ENCODE measurements at places on chromosomes 13 and 19.
A peak's percentile ranks its signal among the peaks of the same experiment; 100 is the strongest.

DNA sequence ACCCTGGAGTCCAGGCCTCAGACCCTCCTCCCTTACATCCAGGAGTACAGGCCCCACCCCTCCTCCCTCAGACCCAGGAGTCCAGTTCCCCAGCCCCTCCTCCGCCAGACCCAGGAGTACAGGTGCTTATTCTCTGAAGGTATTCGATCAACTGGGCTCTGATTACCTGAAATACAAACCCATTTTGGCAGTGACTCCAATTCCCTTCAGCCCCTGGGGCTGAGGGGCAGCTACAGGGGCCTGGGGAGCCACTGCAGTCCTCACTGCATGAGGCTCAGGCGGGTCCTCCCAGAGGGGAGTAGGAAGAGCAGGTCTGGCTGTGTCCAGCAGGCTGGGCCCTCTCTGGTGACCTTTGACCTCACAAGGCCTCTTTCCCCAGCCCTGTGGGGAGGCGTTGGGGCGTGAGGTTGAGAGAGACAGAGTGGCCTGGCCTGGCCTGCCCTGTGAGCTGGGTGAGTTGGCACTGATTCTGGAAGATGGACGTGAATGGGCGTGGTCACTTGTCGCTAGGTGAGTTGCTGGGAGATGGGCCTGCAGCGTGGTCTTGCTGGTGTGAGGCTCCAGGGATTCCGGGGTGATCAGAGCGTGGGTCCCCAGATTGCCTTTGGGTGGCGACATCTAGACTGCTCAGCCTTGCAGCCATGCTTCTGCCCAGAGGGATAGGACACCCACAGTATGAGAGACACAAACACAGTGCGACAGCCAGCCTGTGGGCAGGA is 3.1 kb downstream of the BCAT2 start:
- no peak for DNase-seq

- DNase-seq: no peak
Observed at GRCh38 chr19:50312967-50313811, 16.0 kb downstream of the KCNC3 start.

- DNase-seq: peak; percentile 39
Observed at GRCh38 chr19:30719189-30719998, 347.2 kb downstream of the ZNF536 start.

GRCh38 chr19:48253999-48254398 is 1.7 kb downstream of the CARD8 start:
- DNase-seq: no peak

- DNase-seq: no peak
Observed at GRCh38 chr19:3024509-3024869, 4.6 kb downstream of the TLE2 start.

DNA sequence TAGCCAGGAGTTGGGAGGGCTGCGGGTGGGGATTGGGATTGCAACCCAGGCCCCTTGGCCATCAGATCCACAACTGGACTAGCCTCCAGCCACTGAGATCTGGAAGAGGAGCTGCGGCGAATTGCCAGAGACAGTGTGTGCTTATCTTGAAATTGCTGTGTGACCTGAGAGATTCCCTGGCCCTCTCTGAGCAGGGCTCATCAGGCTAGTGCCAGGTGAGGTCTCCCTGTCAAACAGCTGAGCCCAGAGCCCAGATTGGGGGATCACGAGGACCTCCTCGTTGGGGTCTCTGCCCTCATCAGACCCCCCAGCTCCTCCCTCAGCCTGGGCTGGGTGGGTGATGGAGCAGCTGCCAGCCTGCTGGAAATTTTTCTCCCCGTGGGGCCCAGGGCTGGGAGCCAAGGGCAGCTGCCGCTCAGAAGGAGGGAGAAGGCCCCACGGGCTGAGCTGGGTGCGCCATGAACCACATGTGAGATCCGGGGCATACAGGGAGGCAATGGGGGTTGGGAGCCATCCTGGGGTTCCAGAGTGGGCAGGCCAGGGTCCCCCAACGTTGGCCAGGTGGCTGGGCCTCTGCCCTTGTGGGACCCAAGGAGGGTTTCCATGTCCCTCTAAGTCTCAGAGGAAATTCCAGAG is 7.2 kb downstream of the FUT5 start:
- no peak for DNase-seq
